ENCODE measurements at places on chromosomes 16 and 17.
A peak's percentile ranks its signal among the peaks of the same experiment; 100 is the strongest.

GRCh38 chr16:79595931-79596450, 4.5 kb downstream of the MAF start:
- DNase-seq = no peak

DNA sequence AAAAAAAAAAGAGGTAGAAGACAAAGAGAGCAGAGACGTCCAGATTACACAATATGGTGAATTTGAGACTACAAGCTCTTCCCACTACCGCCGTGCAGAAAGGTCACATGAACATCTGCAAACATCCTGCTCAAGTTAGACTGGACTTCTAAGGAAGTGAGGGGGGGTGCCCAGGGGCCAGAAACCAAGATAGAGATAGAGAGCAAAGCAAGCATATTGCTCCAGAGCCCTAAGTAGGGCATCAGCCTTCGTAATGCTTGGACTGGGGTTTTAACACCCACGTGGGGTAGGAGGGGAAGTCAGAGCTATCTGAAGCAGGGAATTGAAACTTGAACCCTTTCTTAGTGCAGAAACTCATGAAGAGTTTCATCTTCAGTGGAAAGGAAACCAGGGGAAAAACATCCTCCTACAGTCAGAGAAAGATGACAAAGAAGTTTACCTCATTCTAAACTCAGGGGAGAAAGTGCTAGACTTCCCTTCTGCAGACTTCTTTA, 8.7 kb downstream of the CLEC19A start:
- peak; percentile 7 for DNase-seq

- no peak for DNase-seq
Observed at GRCh38 chr16:13313351-13313750, 412.0 kb downstream of the SHISA9 start.

DNA sequence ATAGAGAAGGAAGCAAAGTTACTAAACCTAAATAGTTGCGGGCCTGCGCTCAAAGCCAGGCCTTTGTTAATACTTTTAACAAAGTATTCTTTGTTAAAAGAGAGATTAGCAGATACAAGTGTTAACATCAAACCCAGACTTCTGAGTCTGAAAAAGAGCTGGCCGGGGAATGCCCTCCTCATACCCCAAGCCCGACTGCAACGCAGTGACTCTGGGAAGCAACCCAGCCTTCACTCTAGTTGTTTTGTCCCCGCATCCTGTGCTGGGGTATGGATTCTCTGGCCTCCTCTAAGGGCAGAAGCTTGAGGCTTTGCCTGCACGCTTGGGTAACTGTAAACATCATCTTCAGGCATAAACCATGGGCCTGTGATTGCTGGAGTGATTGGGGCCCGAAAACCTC, 48.3 kb downstream of the ADCY7 start:
- DNase-seq = no peak

DNA sequence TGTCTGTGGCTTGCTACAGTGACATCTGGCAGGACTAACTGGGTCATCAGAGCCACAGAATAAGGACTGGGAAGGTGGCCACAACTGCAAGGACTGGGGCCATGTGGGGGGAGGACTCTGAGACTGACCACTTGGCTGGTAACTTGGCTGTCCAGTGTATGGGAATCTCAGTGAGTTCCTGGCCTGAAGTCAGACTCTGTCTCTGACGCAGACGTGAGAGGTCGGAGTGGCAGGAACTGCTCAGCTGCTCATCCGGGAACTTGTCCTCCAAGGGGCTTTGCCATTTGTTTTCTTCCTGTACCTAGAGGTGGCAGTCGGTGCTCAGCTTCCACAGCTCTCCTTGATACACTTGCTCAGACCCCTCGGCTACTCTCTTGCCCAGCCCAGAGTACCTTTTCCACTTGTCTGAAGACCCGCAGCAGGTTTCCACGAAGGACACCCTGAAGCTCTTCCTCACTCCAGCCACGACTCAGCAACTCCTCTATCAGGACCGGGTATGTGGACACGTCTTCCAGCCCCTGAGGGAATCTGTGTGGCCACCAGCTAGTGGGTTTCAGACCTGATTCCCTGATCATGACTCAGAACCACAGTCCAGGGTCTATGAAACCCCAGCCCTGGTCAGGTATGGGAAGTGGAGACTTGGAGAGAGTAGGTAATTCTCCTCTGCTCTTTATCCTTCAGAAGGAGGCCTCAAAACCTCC, 7.3 kb upstream of the DPEP3 start:
- no peak for DNase-seq

DNA sequence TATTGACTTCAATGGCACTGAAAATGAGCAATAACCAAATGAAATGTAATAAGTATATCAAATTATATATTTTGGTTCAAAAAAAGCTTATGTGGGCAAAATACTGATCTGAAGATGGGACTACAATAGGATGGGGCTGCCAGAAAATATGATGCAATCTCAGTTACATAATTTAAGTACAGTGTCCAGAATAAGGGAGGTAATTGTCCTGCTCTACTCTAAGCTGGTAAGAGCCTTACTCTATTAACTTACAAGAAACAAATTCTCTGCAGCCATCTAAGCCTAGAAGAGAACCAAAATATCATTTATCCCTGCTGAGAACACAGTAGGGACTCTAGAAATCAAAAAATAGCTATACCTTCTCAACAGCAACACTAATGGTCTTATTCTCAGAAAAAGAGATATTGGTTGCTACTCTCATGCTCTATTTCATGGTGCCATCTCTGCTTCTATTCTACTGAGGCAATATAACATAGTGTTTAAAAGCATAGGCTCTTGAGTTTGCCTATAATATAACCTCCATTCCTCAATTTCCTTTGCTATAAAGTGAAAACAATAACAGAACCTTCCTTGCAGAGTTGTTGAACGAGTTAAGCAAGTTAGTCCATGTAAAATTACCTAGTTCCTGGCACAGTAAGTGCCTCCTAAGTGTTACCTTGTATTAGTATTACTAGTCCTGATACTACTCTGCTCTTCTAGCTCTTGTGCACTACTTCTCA, 19.9 kb downstream of the NQO1 start:
- DNase-seq = no peak

- DNase-seq = no peak
Observed at GRCh38 chr17:83145358-83145738, 65.9 kb downstream of the METRNL start.

Measured in hematopoietic multipotent progenitor cell treated with erythropoietin and hydrocortisone succinate and interleukin-3 and kit ligand, for 6 days (in vitro differentiated cells).